ENCODE measurements at places on chromosomes 6 and 20.

DNA sequence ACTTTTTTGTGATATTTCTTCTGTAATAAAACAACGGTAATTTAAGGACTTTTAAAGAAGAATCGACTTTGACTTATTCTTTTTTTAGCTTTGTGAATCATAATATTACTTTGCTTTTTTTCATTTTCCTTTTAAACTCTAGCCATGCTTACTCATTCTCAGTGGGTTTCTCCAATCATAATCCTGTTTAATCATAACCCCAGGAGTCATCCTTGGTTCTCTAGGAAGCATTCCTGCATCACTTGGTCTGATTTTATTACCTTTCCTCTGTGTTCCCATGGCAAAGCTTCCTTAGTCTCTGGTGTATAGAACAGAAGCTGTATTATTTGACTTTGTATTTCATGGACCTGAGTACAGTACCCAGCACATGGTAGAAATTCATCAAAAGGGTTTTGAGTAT lies 223.5 kb downstream of the CDKAL1 start:
- DNase-seq = no peak

- peak; percentile 30 for DNase-seq
Measured at GRCh38 chr6:166626177-166627032, 646 bp downstream of the RPS6KA2 start.

GRCh38 chr6:33604941-33605854 lies 15.9 kb upstream of the ITPR3 start:
- no peak for DNase-seq

DNA sequence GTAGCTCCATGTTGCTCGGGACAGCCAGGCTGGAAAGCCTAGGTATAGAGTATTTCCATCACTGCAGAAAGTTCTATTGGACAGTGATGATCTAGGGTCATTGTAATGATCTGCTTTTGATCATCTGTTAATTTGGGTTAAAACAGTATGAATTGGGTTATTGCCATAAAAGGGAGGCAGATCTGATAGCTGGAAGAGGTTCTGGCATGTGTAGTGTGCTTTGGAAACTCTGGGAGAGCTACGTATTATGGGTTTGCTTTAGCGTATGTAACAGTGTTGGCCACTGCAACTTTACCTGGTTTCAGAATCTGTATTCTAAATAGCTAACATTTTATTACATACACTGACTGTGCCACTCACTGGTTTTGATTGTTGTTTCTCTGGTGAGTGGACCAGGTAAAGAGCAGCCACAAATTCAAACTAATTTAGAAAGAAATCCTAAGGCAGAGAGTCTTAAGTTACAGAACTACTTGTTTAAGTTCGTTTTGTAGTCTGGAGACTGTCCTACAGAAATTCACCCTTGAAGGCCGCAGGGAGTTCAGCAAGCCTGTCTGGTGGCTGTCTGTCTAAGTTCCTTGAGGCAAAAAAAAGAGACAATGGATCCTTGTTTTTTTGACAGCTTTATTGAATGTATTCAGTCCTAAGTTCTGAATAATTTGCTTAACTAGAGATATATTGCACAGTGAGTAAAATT lies 300.3 kb downstream of the PRL start:
- DNase-seq = no peak

GRCh38 chr20:33875055-33875454 lies 63.9 kb downstream of the CHMP4B start:
- DNase-seq = no peak

DNA sequence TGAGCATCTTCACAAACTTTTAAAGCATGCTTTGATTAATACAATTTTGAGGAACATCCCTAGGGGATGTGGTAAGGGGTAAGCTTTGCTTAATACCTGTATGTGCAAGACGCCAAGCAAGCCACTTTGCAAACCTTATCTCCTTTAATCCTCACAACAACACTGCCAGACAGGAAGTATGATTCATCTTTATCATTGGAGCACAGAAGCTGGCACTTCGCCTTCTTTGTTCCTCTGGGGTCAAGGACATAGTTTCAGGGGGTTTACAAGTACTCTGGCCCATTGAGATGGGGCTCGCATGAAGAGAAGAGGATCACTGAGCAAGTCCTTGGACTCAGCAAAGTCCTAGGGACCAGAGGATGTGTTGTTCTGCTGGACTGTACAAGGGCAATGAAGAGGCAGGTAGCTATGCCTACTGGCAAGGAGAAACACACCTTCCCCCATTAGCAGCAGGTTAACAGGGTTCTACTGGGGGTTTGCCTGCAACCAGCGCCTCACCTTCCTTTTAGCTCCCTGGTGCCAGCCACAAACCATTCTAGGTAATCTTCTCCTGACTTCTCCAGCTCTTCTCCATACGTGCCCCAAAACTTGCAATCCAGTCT lies 8.8 kb downstream of the TMEM244 start:
- DNase-seq = no peak
